ENCODE measurements at places on chromosomes 6 and 20.

DNA sequence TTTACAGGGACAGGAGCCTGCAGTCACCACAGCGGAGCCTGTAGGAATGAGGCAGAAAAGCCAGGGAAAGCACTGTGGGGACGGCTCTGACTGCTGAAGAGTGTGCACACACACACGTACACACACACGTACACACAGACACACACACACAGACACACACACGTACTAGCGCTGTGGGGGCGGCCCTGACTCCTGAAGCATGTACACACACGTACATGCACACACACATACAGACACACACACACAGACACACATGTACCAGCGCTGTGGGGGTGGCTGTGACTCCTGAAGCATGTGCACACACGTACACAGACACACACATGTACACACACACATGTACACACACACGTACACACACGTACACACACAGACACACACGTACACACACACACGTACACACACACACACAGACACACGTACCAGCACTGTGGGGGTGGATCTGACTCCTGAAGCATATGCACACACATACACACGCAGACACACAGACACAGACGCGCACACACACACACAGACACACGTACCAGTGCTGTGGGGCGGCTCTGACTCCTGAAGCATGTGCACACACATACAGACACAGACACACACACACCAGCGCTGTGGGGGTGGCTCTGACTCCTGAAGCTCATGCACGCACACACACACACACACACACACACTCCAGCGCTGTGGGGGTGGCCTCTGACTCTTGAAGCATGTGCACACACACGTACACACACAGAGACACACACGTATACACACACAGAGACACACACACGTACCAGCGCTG lies 127.3 kb downstream of the DLL1 start:
- DNase-seq: no peak

- DNase-seq: no peak
Measured at GRCh38 chr20:61810738-61811135, 254.9 kb downstream of the TAF4 start.

- no peak for DNase-seq
Measured at GRCh38 chr6:32973144-32974015, 5.0 kb downstream of the BRD2 start.

DNA sequence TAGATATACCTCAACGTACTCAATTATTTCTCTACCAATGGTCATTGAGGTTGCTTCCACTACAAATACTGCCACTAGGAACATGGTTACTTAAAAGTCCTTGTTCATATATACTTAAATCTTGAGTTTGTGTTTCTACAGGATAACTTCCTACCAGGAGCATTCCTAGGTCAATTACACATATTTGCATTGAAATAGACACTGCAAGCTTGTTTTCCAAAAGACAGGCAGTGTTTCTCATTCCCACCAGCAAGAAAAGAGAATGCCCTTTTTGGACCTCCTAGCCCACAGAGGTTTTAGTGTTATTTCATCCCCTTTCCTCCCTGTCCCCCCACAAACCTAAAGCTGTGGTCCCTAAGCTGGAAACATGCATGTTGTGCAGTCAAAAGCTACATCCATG lies 177.3 kb downstream of the ID4 start:
- DNase-seq: no peak

DNA sequence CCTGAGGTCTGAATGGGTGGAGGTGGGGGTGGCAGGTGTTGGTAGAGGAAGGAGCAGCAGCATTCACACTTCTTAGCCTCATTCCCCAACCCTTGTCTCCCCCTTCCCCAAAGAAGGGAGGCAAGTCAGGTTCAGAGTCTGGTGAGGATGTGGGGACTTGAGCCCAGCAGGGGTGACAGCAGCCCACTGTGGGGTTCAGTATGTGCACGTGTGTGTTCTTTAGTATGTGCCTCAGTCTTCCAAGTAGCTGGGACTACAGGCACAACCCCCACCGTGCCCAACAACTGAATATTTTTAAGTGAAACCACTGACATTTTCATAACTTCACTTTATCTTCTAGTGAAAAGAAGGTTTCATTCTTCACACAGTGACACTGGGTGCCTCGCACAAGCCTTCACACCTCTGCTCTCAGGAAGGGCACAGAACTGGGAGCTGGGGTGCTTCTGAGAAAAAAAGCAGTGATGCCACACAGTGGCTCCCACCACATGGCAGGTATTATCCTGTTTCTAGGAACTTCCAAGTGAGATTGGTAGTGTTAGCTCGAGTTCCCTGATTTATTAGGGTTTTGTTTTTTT lies 33.4 kb upstream of the PRELID3B start:
- DNase-seq: no peak

DNA sequence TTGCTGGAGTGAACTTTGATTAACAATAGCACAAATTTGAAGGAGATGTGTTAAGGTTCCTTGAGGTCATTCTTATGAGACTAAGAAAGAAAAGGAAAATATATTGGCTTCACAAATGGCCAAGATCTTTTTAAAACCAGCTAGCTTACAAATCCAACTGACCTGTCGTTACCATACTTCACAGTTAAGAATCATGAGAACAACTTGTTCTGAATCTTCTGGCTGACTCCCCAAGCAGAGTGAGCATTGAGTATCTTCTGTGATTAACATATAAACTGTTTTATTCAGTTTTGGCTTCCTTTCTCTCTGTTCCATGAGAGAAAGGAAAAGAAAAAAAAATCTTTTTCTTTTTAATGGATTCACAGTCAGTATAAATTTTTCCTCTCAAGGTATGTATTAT lies 277.1 kb downstream of the KHDC1L start:
- DNase-seq: no peak

DNA sequence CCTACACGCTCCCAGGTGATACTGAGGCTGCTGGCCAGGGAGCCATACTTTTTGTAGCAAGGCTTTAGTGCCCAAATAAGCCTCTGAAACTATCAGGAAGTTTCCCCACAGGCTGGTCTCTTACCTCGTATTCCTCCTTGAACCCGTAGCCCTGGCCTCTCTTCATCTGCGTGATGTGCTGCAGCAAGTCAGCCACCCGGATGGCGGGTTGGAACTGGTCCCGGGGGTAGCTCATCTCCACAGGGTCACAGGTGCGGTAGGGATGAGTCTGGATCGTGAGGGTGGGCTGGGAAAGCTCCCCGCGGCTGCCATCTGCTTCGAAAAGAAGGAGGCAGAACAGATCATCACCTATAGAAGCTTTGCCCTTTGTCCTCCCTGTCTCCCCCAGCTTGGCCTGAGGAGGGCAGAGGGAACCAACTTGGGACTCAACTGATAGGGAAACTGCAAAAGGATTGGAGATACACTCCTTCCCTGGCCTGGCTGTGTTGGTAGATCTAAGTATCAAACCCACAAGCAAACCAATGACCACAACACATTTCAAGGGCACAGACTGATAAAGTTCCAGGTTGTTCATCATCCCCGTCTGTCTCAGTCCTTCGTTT lies 543.2 kb upstream of the CHD6 start:
- no peak for DNase-seq

DNA sequence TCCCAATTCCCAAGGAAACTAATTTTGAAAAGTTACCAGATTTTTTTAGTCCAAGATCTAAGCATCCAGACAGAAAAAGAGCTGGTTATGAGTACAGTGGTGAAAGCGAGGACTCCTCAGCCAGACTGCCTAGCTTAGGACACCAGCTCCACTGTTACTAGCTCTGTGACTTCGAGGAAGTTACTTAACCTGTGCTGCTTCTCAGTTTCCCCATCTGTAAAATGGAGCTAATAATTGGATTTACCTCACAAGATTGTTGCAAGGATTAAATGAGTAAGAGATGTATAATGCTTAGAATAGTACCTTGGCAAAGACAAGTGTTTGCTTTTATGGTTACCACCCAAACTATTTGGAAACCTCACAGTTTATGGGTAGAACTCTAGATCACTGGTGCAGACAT lies 1.1 kb downstream of the NT5DC1 start:
- DNase-seq: no peak

- DNase-seq: no peak
Measured at GRCh38 chr20:40691566-40692239, 2.7 kb upstream of the MAFB start.

DNA sequence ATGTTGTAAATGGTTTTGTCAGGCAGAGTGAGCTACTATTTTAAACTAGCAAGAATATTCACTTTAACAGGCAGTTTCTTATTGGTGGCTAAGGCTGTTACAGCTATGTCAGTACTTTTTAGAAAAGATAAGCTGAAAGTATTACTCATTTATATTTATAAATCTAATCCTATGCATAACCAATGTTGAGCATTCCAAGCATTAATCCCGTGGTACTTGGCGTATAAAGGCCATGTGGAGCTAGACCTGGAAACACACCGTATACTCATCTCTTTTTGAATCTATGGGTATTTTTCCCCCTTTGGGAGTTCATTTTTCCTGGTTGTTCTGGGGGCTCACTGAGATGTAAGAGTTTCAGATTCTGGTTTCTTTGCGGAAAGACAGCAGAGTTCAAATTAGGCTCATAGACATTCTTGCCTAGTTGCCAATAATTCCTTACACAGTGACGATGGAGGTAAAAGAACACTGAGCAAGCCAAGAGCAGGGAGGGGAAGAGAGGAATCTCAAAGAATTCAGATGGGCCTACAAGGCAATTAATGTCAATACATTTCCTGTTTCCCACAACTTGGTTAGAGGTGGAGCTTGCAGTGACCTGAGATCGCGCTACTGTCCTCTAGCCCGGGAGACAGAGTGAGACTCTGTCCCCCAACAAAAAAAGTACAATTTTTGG lies 211.5 kb downstream of the SOX4 start:
- DNase-seq: no peak

DNA sequence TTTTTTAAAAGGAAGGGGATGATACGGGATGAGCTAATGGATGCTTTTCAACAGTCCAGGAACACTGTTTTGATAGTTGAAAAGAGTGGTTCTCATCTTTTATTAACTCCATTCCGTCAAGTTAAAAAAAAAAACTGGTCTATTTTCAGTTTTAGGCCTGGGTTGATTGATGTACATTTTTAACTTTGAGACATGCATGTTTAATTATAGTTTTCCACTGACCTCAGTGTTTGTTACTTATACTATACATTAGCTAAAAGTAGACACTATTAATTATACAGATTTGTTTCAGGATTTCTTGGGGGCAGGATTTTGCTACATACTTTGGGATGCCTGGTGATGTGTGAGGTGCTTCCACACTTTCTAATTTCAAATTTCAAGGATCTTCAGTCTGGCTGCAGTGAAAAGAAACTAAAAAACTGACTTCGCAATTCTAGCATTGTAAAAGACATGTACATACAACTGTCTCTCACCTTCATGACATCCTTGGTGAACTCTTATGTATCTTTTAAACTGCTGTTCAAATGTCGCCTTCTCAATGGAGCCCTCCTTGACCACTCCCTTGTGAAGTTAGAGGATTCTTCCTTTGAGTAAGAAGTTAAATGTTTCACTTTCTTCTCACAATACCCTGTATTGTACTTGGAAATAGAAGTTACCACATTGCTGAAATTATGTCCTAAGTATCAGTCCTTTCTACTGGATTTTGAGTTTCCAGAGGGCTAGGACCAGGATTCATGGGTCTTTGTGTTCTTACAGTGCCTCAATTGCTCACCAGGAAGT lies 101.7 kb downstream of the TSHZ2 start:
- DNase-seq: no peak

DNA sequence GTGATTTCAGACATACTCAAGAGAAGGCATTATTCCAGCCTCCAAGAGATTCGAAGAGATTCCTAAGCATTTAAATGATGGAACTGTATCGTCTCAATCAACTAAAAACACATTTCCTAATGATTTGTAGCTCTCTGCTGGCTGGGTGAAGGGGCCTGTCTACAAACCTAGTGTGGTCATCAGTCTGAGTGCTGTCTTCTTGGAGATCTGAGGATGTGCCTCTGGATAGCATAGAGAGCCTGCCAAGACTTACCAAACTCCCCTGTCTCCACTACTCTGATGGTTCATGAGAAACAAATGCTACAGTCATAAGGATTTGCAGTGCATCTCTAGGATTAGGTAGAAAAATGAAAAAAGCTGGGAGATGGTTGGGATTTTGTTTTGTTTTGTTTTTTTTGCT lies 176.9 kb upstream of the CITED2 start:
- DNase-seq: no peak

- DNase-seq: no peak
Measured at GRCh38 chr6:11467364-11467763, 70.2 kb upstream of the TMEM170B start.

DNA sequence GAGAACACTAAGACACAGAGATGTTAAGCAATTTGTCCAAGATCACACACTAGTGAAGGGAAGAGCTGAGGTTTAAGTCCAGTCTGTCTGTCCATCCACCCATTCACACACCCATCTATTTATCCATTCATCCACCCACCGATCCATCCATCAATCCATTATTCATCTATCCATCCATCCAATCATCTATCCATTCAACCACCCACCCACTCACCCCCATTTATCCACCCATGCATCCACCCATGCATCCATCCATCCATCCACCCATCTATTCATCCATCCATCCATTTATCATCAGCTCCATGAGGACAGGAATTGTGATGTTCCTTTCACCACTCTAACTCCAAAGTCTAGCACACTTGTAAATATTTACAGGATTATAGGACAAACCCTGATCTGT lies 242.3 kb upstream of the PMEPA1 start:
- DNase-seq: no peak

DNA sequence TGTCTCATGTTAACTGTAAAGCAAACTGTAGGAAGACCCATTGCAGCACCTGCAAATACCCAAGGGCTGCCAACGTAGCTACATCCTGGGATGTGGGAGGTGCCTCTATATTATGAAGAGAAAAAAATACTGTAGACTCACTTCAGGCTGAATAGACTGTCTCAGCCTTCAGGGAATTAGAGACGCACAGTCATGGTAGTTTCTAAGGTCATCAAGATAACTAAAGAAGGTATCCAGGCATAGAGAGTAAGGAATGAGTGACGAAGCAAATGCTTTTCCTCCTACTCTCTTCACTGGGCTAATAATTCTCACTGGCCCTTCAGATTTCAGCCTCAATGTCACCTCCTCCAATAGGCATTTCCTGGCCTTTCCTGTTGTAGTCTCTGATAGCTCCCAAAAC lies 121.6 kb upstream of the ECI2 start:
- no peak for DNase-seq

DNA sequence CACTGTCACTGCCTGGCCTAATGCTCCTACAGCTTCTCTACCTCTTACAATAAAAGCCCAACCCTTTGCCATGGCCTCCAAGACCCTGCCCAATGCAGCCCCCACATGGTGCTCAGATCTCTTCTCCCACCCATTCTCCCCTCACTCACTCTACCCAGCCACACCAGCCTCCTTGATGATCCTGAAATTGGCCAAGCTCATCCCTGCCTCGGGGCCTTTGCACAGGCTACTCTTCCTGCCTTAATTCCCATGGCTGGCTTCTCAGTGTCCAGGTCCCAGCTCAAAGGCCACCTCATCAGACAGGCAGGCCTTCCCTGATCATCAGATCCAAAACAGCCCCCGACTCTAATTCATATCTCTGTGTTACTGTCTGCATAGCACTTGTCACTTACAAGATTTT lies 25.6 kb downstream of the PREX1 start:
- DNase-seq: no peak

DNA sequence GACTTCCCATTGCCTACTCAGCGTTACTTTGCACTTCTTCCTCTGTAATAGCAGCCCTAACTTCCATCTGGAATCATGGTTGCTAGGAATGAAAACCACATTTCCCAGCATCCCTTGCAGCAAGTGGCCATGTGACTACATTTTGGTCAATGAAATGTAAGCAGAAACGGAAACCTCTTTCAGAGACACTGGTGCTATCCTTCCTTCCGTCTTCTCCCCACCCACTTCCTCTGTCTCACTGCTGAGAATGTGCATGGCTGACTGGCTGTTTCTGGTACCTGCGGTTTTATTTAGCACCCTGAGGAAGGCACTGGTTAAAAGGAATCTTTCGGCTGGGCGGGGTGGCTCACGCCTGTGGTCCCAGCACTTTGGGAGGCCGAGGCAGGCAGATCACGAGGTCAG lies 107.4 kb downstream of the SCML4 start:
- peak; percentile 74 for DNase-seq

All from stimulated activated CD4-positive, alpha-beta T cell treated with anti-CD3 and anti-CD28 coated beads, Interleukin-12 subunit alpha, Interleukin-12 subunit beta, amount 100 ng/mL, for 48 hours (primary cell).